Myometrial cell (primary cell): ENCODE measurements at places on chromosomes 11 and 22. TPM values are rescaled to one million over a fixed set of nuclear protein-coding genes. Genes with fewer than 3 reads are reported as not detected.

ARVCF gene
- 1.7 and 4.4 TPM in 2 replicates for total RNA-seq

CNTN5 gene
- total RNA-seq, result not detected in 2 replicates

LMNTD2 gene
- 0.29 TPM in 1 of 2 replicates, not detected in the other for total RNA-seq

C11orf98 gene
- 47.0 and 88.6 TPM in 2 replicates for total RNA-seq

POU2AF2 gene
- not detected in 2 replicates for total RNA-seq

DPP3 gene
- 60.1 and 79.0 TPM in 2 replicates for total RNA-seq

NLRP6 gene
- total RNA-seq, result not detected in 2 replicates

TENM4 gene
- 1.6 and 5.8 TPM in 2 replicates for total RNA-seq

OR4C11 gene
- not detected in 2 replicates for total RNA-seq

LGALS12 gene
- total RNA-seq, result not detected in 2 replicates
